Femur (tissue), 1 donor: ENCODE measurements at places on chromosomes 16 and 17.

- no peak for DNase-seq
These were observed 595 bp downstream of the BICDL2 start for GRCh38 chr16:3035972-3036725.

DNA sequence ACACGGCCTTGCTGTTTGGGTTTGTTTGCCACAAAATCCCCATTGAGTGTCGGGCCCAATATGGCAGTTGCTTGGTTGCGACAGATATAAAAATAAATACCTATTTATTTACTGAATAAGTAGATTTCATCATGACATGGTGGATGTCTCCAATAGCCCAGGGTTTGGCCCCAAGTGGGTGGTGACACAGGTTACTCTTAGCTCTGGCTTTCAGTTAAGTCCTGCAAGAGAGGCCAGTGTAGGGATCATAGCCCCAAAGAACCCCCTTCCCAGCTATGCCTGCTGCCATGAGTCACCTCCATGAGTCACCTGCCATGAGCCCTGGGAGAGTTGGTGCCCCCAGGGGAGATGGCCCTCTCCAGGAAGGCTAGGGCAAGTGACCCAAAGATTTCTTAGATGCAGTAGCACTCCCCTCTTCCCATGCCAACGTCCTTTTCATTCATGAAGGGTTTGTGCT lies 78.7 kb upstream of the LGALS9 start:
- no peak for DNase-seq

- no peak for DNase-seq
These were observed 110.2 kb downstream of the CA10 start for GRCh38 chr17:52048137-52048898.

DNA sequence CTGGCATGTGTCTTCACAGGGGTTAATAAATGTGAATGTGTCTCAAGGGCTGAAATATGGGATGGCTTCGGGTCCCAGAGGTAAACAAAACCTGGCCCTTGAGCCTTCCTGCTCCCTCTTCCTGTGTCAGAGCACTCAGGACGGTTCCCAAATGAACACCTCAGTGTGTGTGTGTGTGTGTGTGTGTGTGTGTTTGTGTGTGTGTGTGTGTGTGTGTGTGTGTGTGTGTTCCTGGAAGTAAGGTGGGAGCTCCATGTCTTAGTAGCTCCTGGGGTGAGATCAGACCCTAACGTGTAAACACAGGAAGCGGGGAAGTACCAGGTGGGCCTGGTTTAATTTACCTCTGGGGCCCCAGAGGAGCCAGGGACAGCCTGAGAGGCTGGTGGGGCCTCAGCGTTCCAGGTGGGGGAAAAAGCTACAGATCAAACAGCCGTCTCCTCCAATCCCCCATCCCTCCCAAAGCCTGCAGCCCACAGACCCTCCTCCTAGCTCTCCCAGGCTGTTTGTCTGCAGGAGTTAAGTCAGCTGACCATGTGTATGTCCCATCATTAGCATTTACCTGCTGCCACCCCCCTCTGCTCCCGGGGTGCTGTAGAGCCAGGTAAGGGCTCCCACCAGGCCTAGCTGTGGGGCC lies 6.1 kb downstream of the KIF19 start:
- no peak for DNase-seq

- DNase-seq, result no peak
These were observed 796 bp upstream of the PSMB6 start for GRCh38 chr17:4795168-4795567.

- DNase-seq, result no peak
These were observed 23.6 kb upstream of the ATF7IP2 start for GRCh38 chr16:10362077-10362863.

DNA sequence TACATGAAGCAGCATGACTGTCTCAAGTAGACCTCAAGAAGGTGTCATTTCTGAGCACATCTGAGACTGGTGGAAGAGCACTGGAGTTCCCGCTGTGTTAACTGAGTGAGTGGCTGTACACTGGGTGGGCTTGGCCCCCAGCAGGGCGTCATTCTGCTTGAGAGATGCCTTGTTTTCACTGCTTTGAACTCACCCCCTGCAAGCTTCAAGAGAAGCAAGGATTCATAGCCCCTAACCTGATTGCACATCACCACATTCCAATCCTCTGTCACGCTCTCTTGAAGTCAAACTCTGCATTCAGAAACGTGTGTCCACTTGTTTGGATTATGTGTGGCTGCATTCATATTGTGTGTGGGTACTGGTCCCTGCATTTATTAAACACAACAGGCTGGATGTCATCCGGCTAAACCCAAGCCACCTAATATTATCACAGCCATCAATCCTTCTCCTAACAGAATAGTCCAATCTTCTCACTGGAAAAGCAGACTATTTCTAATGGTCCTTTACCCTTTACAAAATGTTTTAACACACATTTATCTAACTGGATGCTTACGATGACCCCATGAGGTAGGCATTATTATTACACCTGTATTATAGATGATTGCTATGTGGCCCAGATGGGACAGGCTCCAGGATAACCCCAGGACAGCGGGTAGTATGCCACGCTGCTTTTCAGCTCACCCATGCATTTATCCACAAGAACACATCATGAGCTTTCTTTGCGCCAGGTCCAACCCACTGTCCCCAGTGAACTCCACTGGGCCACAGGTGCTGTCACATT lies 76.3 kb downstream of the USP31 start:
- DNase-seq, result no peak

- peak; percentile 75 for DNase-seq
These were observed 7.4 kb upstream of the DHRS7B start for GRCh38 chr17:21119247-21119918.

DNA sequence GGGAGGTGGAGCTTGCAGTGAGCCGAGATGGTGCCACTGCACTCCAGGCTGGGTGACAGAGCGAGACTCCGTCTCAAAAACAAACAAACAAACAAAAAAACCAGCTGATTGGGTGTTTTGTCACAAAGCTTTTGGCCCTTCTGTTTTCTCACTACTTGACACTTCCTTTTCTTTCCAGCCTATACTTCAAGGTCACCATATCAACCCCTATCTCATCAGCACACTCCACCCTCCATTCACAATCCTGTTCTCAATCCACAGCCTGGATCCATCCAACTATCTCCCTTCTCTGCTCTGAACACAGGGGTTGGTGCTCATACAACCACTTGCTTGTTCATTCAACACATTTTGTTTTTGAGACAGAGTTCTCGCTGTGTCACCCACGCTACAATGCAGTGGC lies 6.6 kb upstream of the MED11 start:
- DNase-seq, result no peak

DNA sequence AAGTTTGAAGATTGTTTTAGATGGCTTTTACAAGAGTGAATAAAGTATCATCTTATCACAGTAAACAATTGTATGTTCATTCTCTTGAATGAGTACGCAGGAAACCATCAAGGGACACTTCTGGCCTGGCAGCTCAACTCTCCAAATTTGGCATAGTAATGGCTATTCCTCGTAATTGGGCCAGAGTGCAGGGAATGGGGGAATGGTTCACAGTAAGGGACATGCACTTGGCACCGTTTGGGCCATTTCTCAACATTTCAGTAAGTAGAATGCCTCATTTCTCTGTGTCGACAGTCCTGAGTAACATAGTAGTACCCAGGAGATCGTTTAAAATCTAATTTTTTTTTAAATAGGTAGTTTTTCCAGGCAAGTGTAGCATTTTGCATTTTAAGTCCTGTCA lies 309.6 kb downstream of the KCNJ2 start:
- DNase-seq, result peak; percentile 28
